ENCODE measurements at places on chromosomes 6 and 20.
A peak's percentile ranks its signal among the peaks of the same experiment; 100 is the strongest.

DNA sequence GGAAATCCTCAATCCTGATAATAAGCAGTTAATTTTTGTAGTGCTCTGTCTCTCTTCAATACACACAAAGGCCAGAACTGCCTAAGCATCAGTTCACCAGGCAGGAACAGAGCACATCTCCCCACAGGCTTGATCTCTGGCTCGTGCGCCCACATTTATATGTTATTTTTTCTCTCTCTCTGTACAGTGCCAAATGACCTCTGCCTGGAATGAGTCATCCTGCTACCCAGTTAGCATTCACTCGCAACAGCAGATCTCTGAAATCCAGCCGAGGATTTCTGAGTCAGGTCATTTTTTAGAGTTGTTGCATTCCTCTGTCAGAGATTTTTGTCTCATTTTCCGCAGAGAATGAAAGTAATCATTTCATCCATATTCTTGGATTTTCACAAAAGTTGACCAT lies 107.1 kb downstream of the COL12A1 start:
- DNase-seq: no peak

GRCh38 chr6:18161431-18161830 lies 6.2 kb downstream of the KDM1B start:
- DNase-seq: peak; percentile 24

DNA sequence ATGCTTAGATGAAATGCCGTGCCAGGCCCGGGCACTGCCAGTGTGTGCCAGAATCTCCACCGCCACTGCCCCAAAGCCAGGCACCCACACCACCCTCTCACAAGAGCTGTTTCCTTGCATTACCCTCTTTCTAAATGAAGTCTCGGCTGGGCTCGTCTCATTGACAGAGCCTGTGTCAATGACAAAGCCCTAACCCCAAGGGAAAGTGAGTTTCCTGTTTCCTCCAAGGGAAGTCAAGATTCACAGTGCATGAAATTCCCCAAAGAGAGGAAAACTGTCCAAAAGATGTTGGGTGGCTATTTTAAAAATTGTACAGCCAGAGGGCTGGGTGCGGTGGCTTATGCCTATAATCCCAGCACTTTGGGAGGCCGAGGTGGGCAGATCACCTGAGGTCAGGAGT lies 75.4 kb upstream of the AKAP12 start:
- DNase-seq: no peak

DNA sequence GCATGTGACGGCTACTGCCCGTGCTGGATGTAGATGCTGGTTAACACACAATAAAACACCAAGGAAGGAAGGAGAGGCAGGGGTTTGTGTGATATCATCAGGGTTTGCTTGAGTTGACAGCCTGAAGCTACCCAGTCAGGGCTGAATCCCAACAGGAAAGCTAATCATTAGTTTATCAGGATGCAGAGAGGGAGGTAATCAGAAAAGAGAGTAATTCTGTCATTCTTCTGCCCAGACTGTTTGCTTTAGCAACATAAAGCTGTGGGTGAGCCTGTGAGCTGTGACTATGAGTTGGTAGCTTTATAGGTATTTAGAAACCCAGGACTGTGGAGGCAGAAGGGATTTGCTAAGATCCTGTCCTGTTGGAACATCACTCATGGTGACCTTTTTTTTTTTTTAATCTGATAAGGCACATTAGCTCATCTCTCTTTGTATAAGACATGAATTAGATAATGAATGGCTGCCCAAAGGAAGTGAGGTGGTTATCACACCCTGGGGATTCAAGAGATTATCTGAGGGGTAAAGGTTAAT lies 79.3 kb downstream of the CAP2 start:
- no peak for DNase-seq

DNA sequence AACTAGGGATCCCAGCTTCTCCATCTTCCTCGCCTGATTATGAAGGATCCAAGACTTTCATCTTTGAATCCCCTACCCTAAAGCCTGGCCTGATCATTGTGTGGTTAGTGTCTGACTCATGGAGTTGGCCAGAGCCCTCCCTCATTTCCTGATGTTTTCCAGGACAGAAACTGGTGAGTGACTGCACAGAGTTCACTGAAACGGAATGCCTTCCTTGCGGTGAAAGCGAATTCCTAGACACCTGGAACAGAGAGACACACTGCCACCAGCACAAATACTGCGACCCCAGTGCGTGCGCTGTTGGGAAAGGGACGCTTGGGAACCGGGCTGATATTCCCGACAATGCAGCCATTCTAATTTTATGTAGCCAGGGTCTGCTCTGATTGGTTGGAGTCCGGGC lies 4.0 kb downstream of the CD40 start:
- DNase-seq: no peak

GRCh38 chr6:119096721-119097565 lies 18.5 kb upstream of the FAM184A start:
- no peak for DNase-seq

- no peak for DNase-seq
Observed at GRCh38 chr6:124371974-124372475, 568.4 kb downstream of the NKAIN2 start.

- DNase-seq: no peak
Observed at GRCh38 chr20:34268145-34268544, 26.9 kb downstream of the ASIP start.

GRCh38 chr6:131431718-131432117 lies 141.3 kb upstream of the ARG1 start:
- DNase-seq: no peak

DNA sequence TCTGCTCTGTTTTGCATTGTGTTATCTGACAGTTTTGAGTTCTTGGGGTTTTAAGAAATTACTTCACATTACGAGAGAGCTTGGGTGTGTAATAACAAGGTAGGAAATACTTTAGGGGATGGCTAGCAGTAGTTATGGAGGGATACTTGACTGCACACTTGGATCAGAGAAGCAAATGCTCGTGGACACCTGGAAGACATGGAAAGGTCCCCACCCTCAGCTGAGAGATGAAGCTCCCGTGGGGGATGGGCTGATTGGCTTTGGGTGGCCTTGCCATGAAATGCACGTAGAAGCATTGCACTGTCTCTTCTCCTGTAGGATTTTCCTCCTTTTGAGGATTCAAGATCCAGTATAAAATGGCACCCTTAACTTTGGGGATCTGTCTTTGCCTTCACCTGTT lies 61.5 kb upstream of the UNC93A start:
- DNase-seq: no peak

DNA sequence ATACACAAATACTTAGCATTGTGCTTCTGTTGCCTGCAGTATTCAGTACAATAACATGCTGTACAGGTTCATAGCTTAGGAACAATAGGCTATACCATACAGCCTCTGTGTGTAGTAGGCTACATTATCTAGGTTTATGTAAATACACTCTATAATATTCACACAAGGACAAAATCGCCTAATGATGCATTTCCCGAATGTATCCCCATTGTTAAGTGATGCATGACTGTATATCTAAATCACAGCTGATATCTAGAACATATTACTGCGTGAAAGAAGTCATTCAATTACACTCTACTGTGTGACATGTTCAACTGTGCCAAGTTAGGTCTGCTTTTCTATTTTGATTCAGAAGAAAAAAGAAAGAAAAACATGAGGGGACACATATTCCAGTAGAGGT lies 633.5 kb downstream of the RFPL4B start:
- DNase-seq: no peak

- no peak for DNase-seq
Observed at GRCh38 chr6:131122516-131122915, 12.8 kb upstream of the AKAP7 start.

DNA sequence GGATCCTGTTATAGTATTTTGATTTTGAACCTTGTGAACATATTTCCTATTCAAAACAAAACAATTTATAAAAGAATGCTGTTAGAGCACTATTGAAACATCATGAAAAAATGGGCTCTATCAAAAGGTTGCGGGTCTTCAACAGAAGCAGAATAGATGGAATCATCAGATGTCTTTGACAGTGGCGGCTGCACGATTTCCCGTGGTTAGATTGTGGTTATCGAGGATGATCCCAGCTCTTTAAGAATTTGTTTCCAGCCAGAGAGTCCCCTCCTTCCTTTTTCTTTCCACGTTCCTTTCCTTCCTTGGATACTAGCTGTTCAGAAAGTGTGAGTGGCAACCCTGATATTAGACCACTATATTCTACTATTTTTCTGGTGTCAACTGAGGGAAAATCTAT lies 163.4 kb downstream of the FARS2 start:
- DNase-seq: no peak

DNA sequence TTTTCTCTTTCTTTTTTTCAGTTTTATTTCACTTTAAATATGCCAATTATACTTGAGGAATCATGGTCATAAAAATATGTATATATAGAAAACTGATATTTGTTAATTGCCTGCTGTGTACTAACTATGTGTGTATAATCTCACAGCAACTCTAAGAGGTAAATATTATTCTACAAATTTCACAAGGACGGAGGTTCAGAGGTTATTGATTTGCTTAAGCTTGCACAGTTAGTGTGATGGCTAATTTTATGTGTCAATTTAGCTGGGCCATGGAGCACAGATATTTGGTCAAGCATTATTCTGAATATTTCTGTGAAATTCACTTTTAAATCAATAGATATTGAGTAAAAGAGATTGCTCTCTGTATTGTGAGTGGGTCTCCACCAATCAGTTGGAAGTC lies 75.7 kb upstream of the CENPW start:
- DNase-seq: no peak

DNA sequence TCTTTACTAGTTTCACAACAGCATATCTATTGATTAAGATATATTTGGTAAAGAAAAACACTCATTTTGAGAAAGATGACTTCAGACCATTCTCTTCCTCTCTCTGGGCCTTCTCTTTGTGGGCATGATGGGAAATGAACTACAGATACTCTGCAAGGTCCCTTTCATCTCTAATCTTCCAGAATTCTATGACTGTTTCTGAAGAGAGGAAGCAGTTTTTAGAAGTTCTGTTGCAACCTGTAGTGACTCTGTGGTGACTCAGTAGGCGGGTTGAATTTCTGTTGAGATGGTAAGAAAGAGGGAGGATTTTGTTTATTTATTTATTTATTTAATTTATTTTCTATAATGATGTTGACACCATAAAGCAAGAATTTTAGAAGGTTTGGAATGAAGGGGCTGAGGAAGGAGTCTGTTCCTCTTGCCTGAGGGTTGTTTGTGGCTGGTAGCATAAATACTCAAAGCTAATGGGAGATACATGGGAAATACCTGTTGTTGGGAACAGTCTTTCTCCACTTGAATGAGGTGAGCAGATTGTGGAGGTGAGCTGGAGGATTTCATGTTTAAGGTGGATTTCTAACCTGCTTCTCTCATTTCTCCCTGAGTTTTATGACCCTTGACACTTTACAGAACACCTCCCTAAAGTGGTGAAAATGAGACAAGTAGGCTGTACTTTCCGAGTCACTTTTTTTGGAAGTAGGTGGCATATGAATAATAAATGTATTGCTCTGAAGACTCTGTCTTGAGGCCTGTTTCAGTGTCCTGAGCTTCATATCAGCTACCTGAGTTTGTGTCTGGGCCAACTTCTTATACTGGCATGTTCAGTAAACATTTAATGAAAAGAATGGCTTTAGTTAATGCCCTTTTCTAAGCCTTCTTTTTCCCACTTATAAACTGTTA lies 15.0 kb downstream of the ACSS2 start:
- DNase-seq: peak; percentile 54

DNA sequence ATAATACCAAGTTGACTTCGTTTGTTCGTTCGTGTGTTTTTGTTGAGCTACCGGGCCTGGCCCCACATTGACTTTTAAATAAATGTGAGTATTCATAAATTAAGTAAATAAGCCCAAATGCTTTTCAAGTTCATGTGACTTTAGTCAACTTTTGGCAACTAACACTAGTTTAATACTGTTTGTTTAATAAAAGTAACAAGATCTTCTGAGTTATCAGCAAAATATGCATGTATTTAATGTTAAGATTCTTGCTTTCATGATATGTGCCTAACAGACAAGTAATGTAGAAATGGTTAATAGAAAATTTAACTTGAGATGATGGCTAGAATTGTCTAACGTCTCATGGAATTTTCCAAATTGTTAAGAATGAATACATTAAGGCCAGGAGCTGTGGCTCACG lies 38.7 kb upstream of the ECI2 start:
- no peak for DNase-seq

- no peak for DNase-seq
Observed at GRCh38 chr6:157647261-157647915, 175.7 kb upstream of the SNX9 start.

DNA sequence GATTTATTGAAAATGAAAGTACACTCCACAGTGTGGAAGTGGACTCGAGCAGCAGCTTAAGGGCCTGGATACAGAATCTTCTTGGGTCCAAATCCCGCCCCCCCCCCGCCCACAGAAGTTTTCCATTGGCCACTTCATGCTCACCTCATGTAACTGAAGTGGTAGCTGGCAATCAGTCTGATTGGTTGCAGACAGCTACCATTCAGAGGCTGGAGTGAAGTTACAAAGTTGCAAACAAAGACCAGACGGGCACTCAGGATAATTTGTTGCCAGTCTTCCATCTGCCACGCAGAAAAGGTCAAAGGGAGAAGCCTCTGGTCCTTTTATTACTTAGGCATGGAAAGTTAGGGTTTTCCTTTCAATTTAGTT lies 25.8 kb upstream of the FABP7 start:
- DNase-seq: no peak

DNA sequence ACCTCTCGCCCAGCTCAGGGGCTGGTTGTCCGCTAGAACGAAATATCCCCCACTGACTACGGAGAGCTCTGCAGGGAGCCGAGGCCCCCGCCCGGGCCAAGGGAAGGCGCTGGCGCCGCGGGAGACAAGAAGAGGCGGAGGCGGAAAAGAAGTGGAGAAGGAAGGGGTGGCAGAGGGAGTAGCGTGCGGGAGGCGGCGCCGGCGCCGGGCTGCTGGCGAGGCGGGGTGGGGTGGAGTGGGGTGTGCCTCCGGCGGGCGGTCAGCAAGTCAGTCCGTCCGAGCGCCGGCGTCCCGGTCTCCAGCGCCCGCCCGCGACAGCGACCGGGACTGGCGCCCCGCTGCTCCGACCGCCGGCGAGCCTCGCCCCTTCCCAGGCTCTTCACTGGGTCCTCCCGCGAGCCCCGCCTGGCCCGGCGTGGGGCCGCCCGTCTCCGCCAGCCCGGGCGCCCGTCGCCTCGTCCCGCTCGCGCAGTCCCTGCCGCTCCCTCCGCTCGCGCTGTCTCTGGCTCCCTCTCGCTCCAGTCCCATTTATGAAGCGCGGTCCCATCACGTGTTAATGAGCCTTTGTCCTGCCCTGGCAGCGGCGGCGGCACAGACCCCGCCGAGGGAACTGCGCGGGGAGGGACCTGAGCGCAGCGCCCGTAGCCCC lies at the start of gene CNR1:
CNR1 (minus strand) TSS at position 504 of the 649 bp plus-strand sequence. CDS start 21,073 bp downstream, outside the sequence.
- peak; percentile 53 for DNase-seq

- DNase-seq: no peak
Observed at GRCh38 chr20:63047267-63047666, 40.5 kb upstream of the BHLHE23 start.

- DNase-seq: peak; percentile 15
Observed at GRCh38 chr20:41411391-41411847, 44.8 kb upstream of the EMILIN3 start.

GRCh38 chr6:105769987-105770386 lies 316.1 kb upstream of the PRDM1 start:
- DNase-seq: no peak

- DNase-seq: peak; percentile 86
Observed at GRCh38 chr6:43635387-43636307, at the start of gene MAD2L1BP. Gene MAD2L1BP, plus strand, starts transcription at chr6:43635840. Its CDS starts 36 bp downstream, at chr6:43635876.
